ENCODE measurements at places on chromosomes 3 and 15.

DNA sequence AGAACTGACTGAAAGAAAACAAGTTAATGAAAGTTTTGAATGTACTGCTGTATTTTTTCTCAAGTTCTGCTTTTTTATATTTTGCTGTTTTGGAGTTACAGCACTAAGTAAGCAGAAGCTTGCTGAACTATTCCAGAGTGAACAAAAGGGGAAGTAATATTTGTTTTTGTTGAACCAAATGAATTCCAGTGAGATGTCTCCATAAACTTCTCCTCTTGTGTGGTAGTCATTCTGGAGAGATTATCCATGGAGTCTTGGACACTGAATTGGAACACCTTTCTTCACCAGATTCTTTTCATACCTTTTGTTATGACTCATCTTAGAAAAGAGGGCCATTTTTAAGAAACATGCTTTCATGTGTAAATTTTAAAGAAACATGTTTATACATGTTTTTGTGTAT, 8.8 kb downstream of the ANKUB1 start:
- no peak for DNase-seq

DNA sequence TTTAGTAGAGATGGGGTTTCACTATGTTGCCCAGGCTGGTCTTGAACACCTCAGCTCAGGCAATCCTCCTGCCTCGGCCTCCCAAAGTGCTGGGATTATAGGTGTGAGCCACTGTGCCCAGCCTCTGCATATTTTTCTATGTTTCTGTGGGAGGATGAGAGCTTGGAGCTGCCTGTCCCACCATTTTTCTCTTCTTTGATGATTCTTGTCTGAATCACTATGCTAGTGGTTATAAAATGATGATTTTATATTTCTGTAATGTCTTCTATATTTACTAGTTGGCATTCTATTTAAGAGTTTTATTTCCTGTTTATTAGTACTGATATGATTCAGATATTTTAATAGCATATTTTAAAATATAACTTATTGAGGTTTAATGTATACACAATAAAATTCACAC, 69.7 kb downstream of the CHCHD6 start:
- no peak for DNase-seq

- DNase-seq = no peak
Measured at GRCh38 chr3:118955914-118956556, 78.6 kb downstream of the IGSF11 start.

- no peak for DNase-seq
Measured at GRCh38 chr3:56190771-56191305, 277.4 kb downstream of the ERC2 start.

GRCh38 chr15:100121285-100121684, 220.5 kb downstream of the ADAMTS17 start:
- DNase-seq = no peak

DNA sequence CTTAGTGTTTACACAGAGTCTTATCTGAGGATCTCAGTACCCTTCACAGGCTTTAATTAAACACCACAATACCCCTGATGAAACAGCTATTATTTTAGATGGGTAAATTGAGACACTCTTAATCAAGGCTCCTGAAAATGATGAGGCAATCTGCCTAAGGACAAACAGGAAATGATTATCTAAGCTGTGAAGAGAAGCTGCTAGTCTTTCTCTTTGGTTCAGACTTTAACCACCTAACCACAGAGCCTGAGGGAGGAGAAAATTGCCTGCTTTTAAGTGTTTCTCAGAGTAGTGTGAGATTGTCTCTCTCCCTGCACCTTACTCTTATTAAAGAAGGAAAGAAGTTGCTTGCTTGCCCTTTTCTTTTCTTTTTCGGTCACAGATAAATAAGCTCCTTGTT, 364.3 kb upstream of the ADAMTS9 start:
- no peak for DNase-seq

GRCh38 chr3:122560680-122561079, 3.4 kb downstream of the PARP9 start:
- DNase-seq = peak; percentile 40

GRCh38 chr3:12974334-12974733, 98.9 kb downstream of the IQSEC1 start:
- peak; percentile 68 for DNase-seq

GRCh38 chr15:38378161-38378560, 75.8 kb upstream of the FAM98B start:
- peak; percentile 78 for DNase-seq

- DNase-seq = no peak
Measured at GRCh38 chr3:53016236-53016635, 29.6 kb downstream of the SFMBT1 start.

DNA sequence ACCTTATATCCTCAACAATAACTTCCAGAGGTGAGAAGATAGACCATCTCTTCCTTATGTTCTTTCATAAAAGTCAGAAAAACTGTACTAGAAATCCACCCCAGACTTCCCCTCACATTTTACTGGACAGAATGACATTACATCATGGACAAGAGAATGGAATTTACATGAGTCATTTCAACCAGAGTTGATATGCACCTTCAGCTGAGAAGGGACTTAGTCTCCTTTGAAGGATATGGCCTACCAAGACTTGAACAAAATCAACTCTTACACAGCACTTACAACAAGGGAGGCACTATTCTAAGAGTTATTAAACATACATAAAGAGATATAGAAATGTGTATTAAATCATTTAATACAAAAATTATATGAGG, 380.0 kb upstream of the DPH6 start:
- no peak for DNase-seq

- no peak for DNase-seq
Measured at GRCh38 chr15:81069356-81069755, 64.7 kb upstream of the CFAP161 start.

DNA sequence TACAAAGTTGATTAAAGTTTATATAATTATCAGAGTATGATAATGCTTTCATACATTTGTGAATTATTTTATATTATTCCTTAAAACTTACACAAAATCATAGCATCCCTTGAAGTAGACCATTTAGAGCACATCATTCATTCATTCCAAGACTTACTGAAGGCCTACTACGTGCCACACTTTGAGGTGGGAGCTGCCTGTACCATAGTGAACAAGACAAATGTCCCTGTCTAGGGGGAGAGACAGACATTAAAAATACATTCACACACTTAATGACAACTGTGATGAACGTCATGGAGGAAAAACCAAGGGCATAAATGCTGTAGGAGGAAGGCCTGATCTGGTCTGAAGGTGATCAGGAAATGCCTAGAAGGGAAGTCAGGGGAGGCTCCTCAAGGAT, 12.1 kb downstream of the MCCC1 start:
- no peak for DNase-seq

DNA sequence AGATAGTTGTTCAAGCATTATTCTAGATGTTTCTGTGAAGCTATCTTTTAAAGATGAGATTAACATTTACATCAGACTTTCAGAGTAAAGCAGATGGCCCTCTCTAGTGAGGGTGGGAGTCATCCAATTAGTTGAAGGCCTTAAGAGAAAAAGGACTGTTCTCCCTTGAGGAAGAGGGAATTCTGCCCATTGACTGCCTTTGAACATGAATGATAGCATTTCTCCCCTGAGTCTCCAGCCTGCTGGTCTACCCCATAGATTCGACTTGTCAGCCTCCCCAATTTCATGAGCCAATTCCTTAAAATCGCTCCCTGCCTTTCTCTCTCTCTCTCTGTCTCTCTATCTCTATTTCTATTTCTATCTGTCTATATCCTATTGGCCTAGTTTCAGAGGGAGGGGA, 115.5 kb downstream of the EBLN2 start:
- DNase-seq = no peak

- no peak for DNase-seq
Measured at GRCh38 chr15:92384381-92384780, 9.3 kb upstream of the ST8SIA2 start.
